ENCODE measurements at places on chromosomes 12 and 14.

GRCh38 chr14:54025661-54026060 lies 69.0 kb upstream of the BMP4 start:
- no peak for DNase-seq

GRCh38 chr14:31560759-31561154 lies 447 bp upstream of the NUBPL start:
- no peak for DNase-seq

DNA sequence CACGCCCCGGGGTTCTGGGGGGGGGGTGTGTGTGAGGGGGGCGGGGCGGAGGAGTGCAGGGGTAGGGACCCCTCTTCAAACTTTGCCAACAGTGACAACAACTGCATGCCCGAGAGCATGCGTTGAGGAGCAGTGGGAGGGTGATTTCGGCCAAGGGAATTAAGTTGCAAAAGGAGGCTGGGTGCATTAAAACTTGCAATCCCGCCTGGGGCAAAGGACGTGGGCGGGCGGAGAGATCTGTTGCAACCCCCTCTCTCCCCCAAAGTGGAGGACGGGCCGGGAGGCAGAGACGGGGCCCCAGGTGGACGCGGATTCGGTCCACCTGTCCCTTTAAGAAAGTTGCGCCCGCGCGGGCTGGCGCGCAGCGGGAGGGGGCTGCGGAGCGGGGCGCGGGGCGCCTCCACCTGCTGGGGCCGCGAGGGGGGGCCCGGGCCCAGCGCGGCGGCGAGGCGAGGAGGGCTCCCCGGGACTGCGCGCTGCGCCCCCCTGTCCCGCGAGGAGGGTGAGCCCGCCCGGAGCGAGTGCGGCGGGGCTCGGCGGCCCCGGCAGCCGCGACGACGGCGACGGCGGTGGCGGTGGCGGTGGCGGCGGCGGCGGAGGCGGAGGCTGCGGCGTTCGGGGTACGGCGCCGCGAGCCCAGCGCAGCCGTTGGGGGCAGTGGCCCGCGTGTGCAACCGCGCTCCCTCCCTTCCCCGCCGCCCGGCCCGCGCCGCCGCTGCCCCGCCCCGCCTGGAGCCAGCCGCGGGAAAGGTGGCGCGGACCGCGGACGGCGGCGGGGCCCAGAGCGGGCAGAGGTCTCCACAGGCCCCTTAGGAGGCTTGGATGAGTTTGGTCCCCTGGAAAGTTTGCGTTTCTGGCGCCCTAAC lies 530 bp upstream of the FOXN4 start:
- no peak for DNase-seq

DNA sequence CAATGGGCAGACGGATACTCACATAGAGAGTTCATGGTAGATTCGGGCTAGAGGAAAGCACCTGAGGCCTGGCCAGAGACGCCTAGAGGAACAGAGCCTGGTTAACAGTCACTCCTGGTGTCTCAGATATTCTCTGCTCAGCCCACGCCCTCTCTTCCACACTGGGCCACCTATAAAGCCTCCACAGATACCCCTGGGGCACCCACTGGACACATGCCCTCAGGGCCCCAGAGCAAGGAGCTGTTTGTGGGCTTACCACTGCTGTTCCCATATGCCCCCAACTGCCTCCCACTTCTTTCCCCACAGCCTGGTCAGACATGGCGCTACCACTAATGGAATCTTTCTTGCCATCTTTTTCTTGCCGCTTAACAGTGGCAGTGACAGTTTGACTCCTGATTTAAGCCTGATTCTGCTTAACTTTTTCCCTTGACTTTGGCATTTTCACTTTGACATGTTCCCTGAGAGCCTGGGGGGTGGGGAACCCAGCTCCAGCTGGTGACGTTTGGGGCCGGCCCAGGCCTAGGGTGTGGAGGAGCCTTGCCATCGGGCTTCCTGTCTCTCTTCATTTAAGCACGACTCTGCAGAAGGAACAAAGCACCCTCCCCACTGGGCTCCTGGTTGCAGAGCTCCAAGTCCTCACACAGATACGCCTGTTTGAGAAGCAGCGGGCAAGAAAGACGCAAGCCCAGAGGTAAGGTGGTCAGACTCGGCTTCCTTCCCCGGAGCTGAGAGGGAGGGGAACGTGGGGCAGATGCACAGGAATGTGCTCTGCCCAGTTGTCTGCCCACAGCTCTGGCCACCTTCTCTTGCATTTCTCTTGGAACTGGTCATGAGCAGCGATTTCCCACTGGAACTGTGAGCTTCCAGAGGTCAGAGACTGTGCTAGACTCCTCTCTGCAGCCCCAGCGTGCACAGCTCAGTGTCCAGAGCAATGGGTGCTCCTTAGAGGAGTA lies at the start of gene CD4:
TSS of gene CD4 (plus strand) at position 557 of the 953 bp plus-strand sequence. CDS start 10,611 bp downstream, outside the sequence.
- DNase-seq: no peak

All from stimulated activated CD8-positive, alpha-beta memory T cell treated with anti-CD3 and anti-CD28 coated beads, Interleukin-7, amount 100 ng/mL, for 1 hour (primary cell).